ENCODE measurements at places on chromosomes 1 and 21. TPM values are rescaled to one million over a fixed set of nuclear protein-coding genes. Genes with fewer than 3 reads are reported as not detected.
A peak's percentile ranks its signal among the peaks of the same experiment; 100 is the strongest.

The PCAT6 gene
- total RNA-seq = not detected

The LCA5L gene
- 0.33 TPM for total RNA-seq

The NPHS2 gene
- not detected for total RNA-seq

The TMOD4 gene
- 2.4 TPM for total RNA-seq

The SOX13 gene
- 3.1 TPM for total RNA-seq

The CCDC27 gene
- not detected for total RNA-seq

The OLFM3 gene
- total RNA-seq = not detected

- H3K27ac ChIP-seq = no peak overlapping the region
- no peaks in the 10 kb centered on the region for H3K36me3 ChIP-seq
- H3K4me1 ChIP-seq = no peaks in the 10 kb centered on the region
- no peak for DNase-seq
These were observed 321.3 kb upstream of the USP24 start for GRCh38 chr1:55536545-55536865.

GRCh38 chr21:44331650-44332307 lies 7.4 kb downstream of the CFAP410 start:
- H3K27ac ChIP-seq = no peak overlapping the region
- no peak for DNase-seq
- no peaks in the 10 kb centered on the region for H3K27me3 ChIP-seq
- no peak overlapping the region for H3K4me3 ChIP-seq
- H3K36me3 ChIP-seq = peaks cover 7% of the 10 kb centered on the region

DNA sequence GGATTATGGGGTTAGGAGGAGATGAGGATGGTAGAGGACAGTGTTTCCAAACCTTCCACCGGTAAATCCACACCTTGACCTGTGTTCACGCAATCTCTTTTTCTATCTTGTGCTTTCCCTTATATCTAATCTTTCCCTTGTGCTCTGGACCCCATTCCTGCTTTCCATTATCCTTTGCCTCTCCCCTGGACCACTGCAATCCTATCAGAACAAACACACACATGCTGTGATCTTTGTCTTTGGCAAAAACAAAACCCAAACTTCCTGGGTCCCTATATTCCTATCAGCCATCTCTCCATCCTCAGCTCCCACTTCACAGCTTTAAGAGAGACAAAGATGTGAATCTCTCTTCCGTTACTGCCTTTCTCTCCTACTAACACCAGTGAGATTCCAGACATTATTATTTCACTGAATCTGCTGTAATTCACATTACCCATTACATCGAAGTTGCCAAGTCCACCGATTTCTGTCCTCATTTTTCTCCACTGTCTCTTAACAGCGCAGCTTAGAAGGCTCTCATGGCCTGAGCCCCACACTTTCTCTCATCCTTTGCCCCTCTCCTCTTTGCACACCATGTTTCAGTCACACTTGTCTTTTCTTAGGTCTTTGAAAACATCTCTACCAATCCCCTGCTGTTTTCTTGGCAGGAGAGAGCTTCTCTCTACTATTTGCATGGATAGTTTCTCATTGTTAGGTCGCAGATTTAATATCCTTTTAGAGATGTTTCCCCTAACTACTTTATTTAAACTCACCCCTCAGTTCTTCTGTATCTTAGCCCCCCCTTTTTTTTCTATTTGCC lies 230.0 kb upstream of the B3GALT2 start:
- no peak overlapping the region for H3K27ac ChIP-seq
- H3K4me3 ChIP-seq = no peak overlapping the region
- H3K27me3 ChIP-seq = no peaks in the 10 kb centered on the region
- DNase-seq = no peak
- H3K4me1 ChIP-seq = peaks cover 34% of the 10 kb centered on the region

- peak; percentile 63 for DNase-seq
- no peaks in the 10 kb centered on the region for H3K36me3 ChIP-seq
- H3K27ac ChIP-seq = peak overlapping the region; percentile 87
- H3K4me1 ChIP-seq = peaks cover 55% of the 10 kb centered on the region
- H3K27me3 ChIP-seq = no peaks in the 10 kb centered on the region
- H3K4me3 ChIP-seq = peak overlapping the region; percentile 94
These were observed 2.7 kb downstream of the ZBTB7B start for GRCh38 chr1:155005076-155006011.

- H3K4me1 ChIP-seq = peaks cover 75% of the 10 kb centered on the region
- no peaks in the 10 kb centered on the region for H3K27me3 ChIP-seq
- H3K4me3 ChIP-seq = no peak overlapping the region
- peaks cover 3% of the 10 kb centered on the region for H3K36me3 ChIP-seq
- no peak for DNase-seq
- H3K27ac ChIP-seq = no peak overlapping the region
These were observed 6.6 kb downstream of the UBIAD1 start for GRCh38 chr1:11279630-11280029.

- H3K27me3 ChIP-seq = no peaks in the 10 kb centered on the region
- H3K4me3 ChIP-seq = no peak overlapping the region
- H3K36me3 ChIP-seq = no peaks in the 10 kb centered on the region
- H3K27ac ChIP-seq = peak overlapping the region; percentile 17
- H3K4me1 ChIP-seq = no peaks in the 10 kb centered on the region
These were observed 10.2 kb upstream of the ADCY10 start for GRCh38 chr1:167924102-167924501.

DNA sequence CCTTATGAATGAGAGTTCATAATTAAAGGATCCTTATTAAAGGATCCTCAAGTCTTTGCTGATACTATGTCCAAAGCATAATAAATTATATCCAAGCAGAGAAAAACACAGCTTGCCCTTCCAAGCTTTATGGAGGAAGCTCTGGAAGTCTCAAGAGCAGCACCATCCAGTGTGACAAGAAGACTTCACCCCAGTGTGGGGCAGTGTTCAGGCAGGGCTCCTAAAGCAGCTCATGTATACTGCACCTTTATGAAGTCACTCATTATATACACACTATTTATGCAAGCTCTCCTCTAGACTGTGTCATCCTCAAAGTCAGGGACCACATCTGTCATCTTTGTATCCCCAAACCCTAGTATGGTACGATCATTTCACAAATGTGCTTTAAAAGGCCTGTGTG lies 11.9 kb upstream of the CCN1 start:
- no peaks in the 10 kb centered on the region for H3K27me3 ChIP-seq
- no peak for DNase-seq
- H3K4me1 ChIP-seq = no peaks in the 10 kb centered on the region
- H3K36me3 ChIP-seq = no peaks in the 10 kb centered on the region

DNA sequence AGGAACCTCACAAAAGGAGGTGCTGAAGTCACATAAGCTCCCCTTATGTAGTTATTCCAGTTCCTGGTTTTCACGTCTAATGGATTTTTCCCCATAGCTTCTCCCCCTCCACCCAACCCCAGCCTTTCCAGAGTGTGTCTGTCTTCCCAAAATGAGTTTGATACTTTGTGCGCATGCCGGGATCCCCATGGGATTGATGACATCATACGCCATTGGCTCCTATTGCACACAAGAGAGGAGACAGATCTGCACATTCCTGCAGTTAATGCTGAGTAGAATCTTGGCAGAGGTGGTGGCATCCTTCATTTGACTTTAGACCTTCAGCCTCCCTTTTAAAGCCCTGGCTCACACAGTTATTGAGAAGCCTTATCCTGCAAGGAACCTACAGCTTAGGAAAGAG lies 71.4 kb downstream of the DDR2 start:
- no peaks in the 10 kb centered on the region for H3K36me3 ChIP-seq
- no peaks in the 10 kb centered on the region for H3K27me3 ChIP-seq
- no peak overlapping the region for H3K4me3 ChIP-seq
- H3K4me1 ChIP-seq = no peaks in the 10 kb centered on the region

DNA sequence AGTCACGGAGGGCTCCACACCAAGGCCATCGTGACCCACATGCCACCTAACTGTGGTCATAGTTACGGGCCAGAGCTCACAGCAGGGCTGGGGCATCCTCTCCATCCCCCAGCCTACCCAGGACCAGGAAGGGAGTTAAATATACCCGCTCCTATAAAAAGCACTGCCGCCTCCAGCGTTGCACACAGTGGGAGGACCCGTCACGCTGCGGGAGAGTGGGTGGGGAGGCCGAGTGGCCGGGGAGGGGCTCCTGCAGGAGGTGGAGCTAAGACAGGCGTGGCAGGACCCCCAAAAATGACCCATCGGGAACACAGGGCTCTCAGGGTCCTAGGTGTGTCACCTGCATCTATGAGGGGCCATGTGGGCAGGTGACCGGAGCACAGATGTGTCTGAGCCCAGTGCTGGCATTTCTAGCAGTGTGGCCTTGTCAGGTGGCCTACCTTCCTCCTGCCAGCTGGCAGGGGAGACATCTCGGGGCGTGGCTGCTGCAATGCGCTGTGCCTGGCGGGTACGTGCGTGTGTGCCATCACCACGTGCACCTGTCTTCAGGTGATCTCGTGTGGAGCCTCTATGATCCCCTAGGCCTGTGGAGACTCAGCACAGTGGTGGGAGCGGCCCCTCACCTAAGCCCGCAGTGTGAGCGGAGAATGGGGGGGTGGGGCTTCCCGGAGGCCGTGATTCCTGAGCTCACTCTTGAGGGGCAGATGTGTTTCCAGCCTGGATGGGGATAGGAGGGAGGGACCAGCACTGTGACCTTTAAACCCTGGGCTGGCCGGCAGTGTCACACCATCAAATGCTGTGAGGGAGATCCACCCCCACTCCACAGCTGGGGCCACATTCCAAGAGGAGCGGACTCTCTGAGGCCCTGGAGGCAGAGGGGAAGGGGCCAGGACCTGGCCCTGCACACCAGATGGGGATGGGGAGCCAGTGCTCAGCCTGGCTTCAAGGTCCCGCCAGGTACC lies 17.7 kb downstream of the AGRN start:
- DNase-seq = no peak
- no peak overlapping the region for H3K27ac ChIP-seq
- H3K27me3 ChIP-seq = peaks cover 13% of the 10 kb centered on the region
- no peaks in the 10 kb centered on the region for H3K36me3 ChIP-seq
- no peak overlapping the region for H3K4me3 ChIP-seq
- H3K4me1 ChIP-seq = peaks cover 22% of the 10 kb centered on the region

GRCh38 chr1:109902204-109902985 lies 8.3 kb upstream of the CSF1 start:
- no peak overlapping the region for H3K4me3 ChIP-seq
- H3K4me1 ChIP-seq = peaks cover 26% of the 10 kb centered on the region
- no peaks in the 10 kb centered on the region for H3K36me3 ChIP-seq
- no peak overlapping the region for H3K27ac ChIP-seq
- no peak for DNase-seq

DNA sequence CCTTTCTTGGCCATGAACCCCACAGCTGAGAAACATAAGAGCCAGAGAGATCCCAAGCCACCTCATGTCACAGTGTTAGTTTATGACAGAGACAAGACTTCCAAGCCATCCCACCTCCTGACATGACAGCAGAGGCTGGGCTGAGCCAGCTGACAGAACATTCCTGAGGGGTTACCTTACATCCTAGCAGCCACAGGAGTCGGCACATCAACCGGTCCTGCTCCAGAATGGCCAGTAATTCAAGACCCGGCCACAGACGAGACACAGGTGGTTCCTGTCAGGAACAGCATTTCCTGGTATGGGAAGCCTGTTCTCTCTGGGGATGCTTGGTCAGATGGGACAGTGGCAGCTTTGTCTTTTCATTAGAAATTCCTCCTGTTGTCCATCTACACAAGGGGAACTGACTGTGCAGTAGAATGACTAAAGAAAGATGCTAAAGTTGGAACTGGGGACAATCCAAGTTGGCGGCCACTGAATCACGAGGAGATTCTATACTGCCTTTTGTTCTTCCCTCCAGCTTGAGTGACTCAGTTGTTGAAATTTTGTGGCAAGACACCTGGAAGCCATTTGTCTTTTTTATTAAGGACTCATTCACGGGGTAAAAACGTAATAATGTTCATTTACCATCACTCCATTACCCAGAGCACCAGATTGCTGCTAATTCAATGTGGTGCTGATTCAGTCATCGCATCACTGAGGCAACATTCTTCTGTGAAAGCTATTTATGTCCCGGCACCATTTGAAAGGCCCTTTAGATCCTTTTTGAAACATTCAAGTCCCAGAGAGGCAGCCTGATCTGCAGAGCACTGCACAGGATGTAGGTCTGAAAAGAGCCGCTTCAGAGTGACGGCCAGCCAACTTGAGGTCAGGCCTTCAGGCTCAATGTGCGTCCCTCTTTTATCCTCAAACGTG lies 37.2 kb upstream of the NPL start:
- no peaks in the 10 kb centered on the region for H3K4me1 ChIP-seq
- H3K27ac ChIP-seq = no peak overlapping the region
- H3K27me3 ChIP-seq = no peaks in the 10 kb centered on the region
- H3K36me3 ChIP-seq = no peaks in the 10 kb centered on the region

DNA sequence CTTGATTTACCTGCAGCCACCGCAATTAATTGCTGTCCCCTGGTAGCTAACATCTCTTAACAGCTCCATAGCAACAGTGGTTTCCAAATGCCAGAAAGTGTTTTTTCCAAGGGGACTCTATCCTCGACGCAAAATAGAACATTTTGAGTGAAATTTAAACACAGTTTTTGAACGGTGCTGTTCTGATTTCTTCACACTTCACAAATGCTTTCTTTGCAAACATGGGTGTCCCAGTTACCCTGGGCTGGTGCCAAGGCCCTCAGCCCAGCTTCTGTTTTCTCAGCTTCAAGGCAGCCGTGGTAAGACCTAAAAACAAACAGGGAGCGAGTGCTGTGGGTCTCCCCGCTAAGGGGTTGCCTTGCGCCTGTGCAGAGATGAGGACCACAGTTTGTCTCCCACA lies 147.3 kb upstream of the VAMP3 start:
- H3K27ac ChIP-seq = no peak overlapping the region
- H3K27me3 ChIP-seq = no peaks in the 10 kb centered on the region
- H3K36me3 ChIP-seq = no peaks in the 10 kb centered on the region
- H3K4me3 ChIP-seq = no peak overlapping the region
- no peaks in the 10 kb centered on the region for H3K4me1 ChIP-seq

GRCh38 chr1:117795190-117795589 lies 134.2 kb downstream of the GDAP2 start:
- no peaks in the 10 kb centered on the region for H3K4me1 ChIP-seq
- no peaks in the 10 kb centered on the region for H3K36me3 ChIP-seq
- H3K4me3 ChIP-seq = no peak overlapping the region
- no peak overlapping the region for H3K27ac ChIP-seq

- H3K27ac ChIP-seq = no peak overlapping the region
- no peak for DNase-seq
- no peaks in the 10 kb centered on the region for H3K27me3 ChIP-seq
These were observed 363.8 kb downstream of the DISC1 start for GRCh38 chr1:231990388-231990787.
